Stimulated activated CD8-positive, alpha-beta memory T cell treated with anti-CD3 and anti-CD28 coated beads, Interleukin-2, amount 100 ng/mL, for 1 hour (primary cell): ENCODE measurements at places on chromosomes 1 and 21.

- DNase-seq, result no peak
Observed at GRCh38 chr21:18273400-18273799, 28.8 kb downstream of the CHODL start.

DNA sequence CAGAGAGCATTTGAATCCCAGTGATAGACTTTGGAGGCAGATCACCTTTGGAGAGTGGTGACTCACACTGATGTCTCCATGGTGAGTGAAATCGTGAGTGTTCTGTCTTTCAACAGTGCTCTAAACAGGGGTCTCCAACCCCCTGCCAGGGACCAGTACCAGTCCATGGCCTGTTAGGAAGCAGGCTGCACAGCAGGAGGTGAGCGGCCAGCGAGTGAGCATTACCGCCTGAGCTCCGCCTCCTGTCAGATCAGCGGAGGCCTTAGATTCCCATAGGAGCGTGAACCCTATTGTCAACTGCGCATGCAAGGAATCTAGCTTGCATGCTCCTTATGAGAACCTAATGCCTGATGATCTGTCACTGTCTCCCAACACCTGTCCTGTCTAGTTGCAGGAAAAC, 61.8 kb upstream of the B3GALNT2 start:
- DNase-seq, result no peak

DNA sequence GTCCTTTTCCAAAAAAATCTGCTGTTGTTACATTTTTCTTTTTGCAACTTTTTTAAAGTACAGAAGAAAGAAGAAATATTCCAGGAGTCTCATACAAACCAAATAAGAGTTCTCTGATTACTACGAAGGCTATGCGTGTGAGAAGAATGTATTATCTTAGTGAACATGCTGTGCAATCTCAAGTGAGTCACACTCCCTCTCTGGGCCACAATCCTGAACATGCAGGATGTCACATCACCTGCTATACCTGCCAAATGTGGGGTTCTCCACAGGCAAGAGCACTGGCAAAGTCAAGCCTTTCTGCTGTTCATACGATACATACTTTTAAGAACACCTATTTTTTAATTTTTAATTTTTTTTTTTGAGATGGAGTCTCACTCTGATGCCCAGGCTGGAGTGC, 21.7 kb upstream of the TRIM63 start:
- no peak for DNase-seq

DNA sequence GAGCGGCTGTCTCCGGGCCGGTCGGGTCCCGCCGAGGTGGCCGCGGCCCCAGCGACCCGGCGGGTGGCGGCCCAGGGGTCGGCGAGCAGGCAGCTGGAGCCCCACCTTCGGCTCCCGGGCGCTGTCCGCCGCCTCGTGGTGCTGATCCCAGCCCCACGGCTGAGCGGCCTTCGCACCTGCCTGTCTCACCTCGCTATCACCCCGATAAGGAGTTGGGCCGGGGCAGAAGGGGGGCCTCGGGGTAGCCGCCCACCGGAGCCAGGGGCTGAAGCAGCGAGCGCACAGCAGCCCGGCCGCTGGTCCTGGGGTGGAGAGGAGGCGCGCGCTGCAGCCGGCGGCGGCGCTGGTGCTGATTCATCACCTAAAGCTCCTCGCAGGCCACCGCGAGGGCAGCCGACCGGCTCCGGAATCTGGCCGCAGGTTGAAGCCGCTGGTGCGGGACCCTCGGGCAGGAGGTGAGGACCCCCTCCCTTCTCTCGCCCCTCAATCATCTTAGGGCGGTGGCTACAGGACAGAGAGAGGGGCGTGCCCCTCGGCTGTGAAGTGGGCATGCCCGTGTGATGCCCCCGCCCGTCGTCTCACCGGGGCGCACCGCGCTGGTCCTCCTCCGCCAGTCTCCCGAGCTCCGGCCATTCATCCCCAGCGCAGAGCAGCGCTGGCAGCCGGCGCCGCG, 575 bp downstream of the TRIM67 start:
- DNase-seq, result no peak

DNA sequence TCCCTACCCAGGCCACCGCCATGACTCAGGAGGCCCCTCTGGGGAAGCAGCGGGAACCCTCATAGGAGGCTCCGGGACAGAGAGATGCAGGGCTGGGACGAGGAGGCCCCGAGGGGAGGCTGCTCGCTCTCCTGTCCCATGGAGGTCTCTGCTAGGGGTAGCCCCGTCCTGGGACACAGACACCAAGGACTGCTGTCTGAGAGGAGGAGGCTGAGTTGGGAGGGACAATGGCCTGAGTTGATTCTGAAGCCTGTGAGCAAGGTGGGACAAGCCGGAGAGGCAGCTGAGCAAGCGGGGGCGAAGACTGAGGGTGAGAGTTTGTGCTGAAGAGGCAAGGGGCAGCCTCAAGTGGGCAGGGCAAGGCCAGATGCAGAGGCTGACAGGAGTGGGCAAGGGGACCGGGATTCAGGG, 17.4 kb downstream of the SLC27A3 start:
- DNase-seq, result no peak

GRCh38 chr1:16998589-16998988, 13.1 kb downstream of the ATP13A2 start:
- no peak for DNase-seq

DNA sequence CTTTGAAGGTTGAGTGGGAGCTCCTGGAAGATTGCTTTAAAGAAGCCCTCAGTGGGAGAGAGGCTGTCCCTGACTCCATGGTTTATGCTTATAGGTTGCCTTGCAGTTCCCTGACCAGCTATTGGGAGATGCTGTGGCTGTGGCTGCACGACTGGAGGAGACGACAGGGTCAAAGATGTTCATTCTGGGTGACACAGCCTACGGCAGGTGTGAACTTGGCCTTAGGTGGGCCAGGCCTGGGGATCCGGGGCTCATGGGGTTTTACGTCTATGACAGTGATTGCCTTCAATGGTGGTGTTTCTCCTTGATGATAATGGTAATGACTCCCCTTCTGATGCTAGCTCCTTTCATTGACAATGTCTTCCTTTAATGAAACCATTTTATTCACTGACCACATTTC, 692 bp downstream of the DPH2 start:
- DNase-seq, result no peak

DNA sequence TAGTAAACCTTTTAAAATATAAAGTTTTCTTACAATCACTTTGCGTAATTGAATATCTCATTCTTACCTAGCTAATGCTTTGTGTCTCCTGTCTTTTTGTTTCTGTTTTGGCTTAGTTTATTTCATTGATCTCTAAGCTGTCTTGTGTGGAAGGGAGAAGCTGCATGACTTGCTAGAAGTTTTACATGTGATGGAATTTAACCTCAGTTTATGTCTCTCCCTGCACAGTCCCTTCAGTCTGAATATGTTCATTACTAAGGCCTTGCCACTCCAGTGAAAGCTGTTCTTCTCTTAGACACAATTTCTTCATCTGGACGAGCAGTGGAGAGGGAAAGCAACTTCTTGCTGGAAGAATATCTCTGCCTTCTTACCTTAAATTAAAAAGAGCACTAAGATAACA, 19.9 kb upstream of the GPR88 start:
- no peak for DNase-seq

GRCh38 chr1:80155371-80155770, 1148.8 kb upstream of the ADGRL4 start:
- no peak for DNase-seq

DNA sequence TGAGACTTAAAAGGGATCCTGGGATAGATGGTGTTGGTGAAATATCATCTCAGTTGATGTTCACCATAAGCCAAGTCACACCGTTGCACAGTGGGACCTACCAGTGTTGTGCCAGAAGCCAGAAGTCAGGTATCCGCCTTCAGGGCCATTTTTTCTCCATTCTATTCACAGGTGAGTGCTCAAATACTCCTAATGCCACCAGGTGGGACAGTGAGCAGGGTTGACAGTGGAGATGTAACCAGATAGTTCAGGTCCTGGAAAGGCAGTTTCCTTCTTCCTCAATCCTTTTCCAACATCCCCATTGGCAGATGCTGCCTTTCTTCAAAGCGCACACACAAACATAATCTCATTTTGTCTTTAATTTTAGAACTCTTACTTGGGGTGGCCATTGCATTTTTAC, 11.6 kb downstream of the CD160 start:
- DNase-seq, result no peak

GRCh38 chr1:64895500-64895899, 70.8 kb downstream of the JAK1 start:
- DNase-seq, result no peak

GRCh38 chr1:233016798-233017197, 66.4 kb downstream of the NTPCR start:
- no peak for DNase-seq

GRCh38 chr21:29670228-29670627, 269.6 kb downstream of the GRIK1 start:
- no peak for DNase-seq

GRCh38 chr1:247822060-247822459, 1.9 kb downstream of the OR14A16 start:
- DNase-seq, result no peak

DNA sequence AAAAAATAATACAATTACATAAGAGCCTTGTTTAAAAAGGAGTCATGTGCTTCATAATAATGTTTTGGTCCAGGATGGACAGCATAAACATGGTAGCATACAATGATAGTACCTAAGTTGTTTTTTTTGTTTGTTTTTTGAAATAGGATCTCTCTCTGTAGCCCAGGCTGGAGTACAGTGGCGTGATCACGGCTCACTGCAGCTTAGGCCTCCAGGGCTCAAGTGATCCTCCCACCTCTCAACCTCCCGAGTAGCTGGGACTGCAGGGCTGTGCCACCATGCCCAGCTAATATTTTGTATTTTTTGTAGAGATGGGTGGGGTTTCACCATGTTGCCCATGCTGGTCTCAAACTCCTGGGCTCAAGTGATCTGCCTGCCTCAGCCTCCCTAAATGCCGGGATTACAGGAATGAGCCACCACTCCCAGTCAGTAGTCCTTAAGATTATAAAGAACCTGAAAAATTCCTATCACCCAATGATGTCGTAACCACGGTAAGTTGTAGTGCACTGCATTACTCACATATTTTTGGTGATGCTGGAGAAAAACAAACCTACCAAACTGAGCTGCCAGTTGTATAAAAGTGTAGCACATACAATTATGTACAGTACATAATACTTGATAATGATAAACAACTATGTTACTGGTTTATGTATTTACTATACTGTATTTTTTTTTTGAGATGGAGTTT, 22.4 kb upstream of the RCOR3 start:
- no peak for DNase-seq

GRCh38 chr1:19534281-19534680, 48.9 kb upstream of the CAPZB start:
- DNase-seq, result no peak

DNA sequence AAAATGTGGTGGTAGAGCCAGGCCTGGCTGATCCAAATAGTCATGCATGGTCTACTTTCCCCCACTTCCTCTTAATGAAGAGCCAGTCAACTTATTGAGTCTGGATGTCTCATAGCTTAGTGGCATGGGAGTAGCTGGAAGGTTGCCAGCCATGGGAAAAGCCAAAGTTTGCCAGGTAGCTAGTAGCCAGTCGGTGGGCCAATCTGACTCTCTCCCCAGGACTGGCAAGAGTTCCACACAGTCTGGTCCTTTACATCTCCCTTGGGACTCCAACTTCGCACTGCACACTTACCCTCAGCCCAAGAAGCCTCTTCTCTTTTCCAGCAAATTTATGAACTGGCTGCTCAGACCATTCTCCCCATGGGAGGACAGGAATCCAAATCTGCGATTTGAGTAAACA, 8.3 kb downstream of the WARS2 start:
- DNase-seq, result no peak
